Stimulated activated CD4-positive, alpha-beta T cell treated with anti-CD3 and anti-CD28 coated beads, Interleukin-15, amount 100 ng/mL, for 1 hour (primary cell): ENCODE measurements at places on chromosomes 6 and 20.

DNA sequence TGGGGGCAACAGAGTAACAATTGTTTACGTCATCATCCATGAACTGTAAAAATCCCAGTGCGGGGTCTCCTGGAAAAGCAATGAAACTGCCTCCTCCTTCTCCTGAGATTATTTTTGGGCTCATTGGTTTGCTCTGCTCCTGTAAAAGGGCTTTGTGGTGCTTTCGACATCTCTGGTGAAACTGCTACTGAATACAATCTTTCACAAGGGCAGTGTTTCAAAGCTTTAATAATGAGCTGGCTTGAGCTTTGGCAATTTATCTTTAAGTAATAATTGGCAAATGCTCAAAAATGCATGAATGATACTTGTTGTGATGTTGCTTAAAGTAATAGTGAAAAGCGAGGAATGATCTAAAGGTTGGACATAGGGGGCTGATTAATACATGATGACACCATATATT, 43.5 kb upstream of the ENPP1 start:
- no peak for DNase-seq

- no peak for DNase-seq
Observed at GRCh38 chr6:151704383-151704782, 103.1 kb upstream of the ESR1 start.

GRCh38 chr6:155782320-155782731, 326.7 kb upstream of the NOX3 start:
- DNase-seq = no peak

- DNase-seq = no peak
Observed at GRCh38 chr20:57713505-57713903, 3.7 kb upstream of the PMEPA1 start.

DNA sequence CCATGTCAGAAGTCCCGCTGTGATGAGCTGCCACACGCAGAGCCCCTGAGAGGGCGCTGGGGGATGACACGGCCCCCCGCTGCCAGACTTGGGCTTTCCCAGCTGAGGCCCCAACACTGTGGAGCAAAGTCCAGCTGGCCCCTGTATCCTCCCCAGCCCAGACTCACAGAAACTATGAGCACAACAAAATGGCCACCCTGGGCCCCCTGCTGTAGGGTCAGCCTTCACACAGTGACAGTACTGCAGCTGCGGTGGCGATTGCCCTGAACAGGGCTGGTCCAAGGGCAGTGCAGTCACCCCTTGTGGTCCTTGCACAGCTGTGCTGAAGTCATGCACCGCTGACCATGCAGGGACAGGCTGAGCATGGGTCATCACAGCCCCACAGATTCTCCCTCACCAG, 78.2 kb upstream of the CST7 start:
- DNase-seq = no peak

DNA sequence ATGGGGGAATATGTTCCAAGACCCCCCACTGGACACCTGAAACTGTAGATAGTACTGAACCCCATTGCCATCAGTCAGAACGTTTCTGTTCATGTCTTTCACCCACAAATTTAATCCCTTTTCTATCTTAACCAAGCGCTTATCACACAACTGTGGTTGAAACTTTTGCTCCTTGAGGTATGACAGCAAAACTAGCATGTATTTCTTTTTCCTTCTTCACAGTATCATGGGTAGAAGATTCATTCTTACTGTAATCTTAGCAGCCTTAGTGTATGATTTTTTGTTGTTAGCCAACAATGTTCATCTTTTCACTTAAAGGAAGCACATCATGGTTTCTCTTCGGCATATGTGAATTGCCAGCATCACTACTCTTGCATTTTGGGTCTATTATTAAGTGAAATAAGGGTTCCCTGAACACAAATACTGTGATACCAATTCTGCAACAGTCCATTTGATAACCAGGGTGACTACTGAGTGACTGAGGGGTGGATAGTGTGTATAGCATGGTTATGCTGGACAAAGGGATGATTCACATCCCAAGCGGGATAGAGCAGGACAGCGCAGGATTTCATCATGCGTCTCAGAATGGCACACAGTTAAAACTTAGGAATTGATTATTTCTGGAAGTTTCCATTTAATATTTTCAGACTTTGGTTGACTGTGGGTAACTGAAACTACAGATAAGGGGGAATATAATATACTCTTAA, 41.8 kb downstream of the KCNS1 start:
- no peak for DNase-seq

GRCh38 chr6:100246206-100246605, 218.5 kb downstream of the SIM1 start:
- DNase-seq = no peak

DNA sequence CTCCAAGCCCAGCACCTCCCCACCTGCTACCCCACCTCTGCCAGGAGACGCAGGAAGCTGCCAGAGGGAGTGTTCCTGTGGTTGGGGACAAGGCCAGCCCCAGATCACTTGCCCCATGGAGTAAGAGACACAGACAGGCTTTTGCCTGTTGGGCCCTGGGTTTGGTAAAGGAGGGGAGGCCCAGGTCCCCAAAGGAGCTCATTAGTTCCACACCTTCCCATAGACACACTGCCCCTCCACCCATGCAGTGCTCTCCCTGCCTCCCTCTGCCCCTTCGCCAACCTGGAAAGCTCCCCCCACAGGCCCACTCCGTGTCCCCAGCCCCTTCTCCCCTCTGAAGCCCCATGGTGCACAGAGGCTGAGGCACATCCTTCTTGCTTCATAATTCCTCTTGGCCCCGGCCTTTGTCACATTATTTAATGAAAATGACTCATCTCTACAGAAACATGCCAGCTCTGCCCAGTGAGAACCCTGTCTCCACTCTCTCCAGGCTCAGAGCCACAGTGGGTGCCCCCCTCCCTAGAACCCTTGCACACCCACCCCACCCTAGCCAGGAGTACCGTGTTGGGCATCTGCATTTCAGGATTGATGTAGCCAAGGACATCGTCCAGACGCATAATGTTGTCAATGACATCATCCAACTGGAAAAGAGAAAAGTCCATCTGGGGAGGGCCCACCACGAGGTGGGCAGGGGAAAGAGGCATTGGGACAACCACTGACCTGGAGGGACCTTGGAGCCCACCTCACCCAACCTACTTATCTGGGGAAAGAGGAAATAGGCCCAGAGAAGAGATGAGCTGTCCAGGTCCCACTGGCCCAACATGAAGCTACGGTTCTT, 46.0 kb downstream of the TFEB start:
- no peak for DNase-seq

- DNase-seq = no peak
Observed at GRCh38 chr20:24585796-24586522, 116.5 kb downstream of the SYNDIG1 start.

DNA sequence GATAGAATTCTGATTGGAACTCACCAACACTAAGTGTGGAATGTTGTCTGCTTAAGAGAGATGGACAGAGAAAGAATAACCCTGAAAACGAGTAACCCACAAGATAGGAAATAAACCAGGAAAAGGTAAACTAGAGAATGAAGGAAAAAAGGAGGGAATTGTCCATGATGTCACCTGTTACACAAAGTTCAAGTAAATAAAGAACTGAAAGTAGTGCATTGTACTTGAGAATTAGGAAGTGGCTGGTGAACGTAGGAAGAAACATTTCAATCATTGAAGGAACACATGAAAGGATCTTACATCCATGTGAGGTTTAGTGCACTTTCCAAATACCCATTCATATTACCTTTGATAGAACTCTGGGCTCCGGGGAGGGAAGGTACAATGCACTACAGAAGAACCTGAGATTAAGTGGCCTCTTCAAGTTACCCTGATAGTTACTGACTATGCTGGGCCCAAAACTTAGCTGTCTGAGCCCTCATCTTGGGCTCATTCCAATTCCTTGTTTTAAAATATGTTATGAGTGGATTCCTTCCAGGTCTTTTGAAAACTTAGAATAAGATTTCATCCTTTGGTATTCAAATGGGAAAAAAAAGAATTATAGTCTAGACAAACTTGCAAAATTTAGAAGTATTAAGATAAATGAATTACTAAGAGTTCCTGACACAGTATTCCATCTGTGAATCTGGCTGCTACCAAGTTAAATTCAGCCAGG, 1.1 kb upstream of the STX7 start:
- DNase-seq = no peak

- no peak for DNase-seq
Observed at GRCh38 chr20:51492167-51493092, 50.1 kb downstream of the NFATC2 start.

DNA sequence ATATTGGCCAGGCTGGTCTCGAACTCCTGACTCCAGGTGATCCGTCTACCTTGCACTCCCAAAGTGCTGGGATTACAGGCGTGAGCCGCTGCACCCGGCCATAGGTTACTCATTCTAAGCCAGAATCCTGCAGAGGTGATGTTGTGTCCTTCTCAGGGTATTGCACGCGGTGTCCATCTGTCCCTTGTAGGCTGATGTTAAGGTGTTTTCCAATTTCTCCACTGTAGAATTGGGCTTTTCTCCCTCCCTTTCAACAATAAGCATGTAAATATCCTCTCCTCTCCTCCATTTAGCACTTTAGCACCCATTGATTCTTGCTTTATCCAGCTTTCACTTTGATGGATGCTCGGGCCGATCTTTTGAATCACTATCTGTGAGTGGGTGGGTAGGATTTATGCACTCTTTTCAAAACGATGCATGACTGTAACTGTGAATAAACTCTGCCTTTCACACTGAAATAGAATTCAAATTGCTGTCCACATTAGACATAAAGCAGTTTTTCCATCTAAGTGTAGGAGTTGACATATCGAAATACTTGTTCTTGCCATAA, 52.6 kb downstream of the ZBTB2 start:
- DNase-seq = no peak

GRCh38 chr20:42190084-42190483, 571.9 kb upstream of the CHD6 start:
- DNase-seq = no peak

- DNase-seq = no peak
Observed at GRCh38 chr6:108581237-108581931, 20.7 kb downstream of the FOXO3 start.

- DNase-seq = no peak
Observed at GRCh38 chr6:139858429-139858828, 484.0 kb upstream of the CITED2 start.

GRCh38 chr6:169177516-169178166, 76.0 kb downstream of the THBS2 start:
- DNase-seq = no peak

- DNase-seq = no peak
Observed at GRCh38 chr6:15304337-15305042, 58.6 kb downstream of the JARID2 start.

DNA sequence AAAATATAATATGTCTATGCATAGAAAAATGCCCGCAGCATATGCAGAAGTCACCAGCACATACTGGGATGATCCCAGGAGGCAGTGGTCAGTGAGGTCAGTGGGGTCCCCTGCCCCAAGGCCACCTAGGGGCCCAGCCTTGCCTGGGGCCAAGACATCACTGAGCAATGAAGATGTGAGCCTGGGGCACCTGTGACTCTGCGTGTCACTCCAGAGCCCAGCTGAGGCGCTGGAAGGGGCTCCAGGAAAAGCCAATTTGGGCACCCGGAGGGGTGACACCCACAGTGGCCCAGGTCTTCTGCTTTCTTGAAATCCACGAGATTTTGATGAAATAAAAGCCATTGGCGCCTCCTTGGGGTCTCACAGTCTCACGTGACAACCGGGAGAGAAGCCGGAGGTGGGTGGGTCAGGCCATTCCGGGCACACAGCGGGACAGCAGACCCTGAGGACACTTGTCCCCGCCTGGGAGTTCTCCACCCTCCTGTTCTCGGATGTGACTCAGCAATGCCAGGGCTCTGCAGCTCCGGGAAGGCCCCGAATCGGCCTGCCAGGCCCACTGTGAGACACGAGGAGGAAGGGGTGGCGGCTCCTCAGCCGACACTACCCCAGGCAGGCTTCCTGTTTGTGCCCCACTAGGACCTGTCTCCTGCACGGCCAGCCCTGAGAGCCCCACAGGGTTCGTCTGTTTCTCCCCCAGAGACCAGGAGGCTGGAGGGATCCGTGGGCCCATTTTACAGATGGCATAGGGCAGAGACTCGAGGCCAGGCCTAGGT, 24.4 kb upstream of the SLCO4A1 start:
- DNase-seq = no peak

GRCh38 chr6:33419580-33420490, at the start of gene SYNGAP1:
SYNGAP1 (plus strand) TSS chr6:33420065; CDS start chr6:33420265, 200 bp downstream.
- peak; percentile 35 for DNase-seq

DNA sequence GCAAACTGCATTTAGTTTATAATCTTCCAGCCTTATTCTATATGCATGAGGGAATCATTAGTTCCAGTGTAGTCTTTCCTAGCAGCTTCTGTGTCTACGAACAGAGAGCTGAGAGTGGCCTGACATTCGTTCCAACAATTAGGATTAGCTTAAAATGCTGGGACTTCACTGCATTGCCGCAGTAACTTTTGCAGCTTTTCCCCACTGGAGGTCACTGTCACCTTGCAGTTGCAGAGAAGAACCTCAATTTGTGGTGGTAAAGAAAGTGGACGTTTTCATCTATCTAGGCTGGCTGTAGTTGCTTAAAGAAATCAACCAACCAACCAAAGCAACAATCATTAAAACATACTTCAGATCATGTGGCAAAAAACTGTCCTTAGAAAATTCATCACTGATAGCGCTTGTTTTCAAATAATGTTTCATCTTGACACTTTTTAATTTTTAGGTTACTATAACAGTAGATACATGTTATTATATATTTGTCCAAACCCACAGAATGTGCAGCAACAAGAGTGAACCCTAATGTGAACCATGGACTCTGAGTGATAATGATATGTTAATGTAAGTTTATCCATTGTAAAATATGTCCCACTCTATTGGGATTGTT, 12.2 kb downstream of the MYLK4 start:
- DNase-seq = no peak

DNA sequence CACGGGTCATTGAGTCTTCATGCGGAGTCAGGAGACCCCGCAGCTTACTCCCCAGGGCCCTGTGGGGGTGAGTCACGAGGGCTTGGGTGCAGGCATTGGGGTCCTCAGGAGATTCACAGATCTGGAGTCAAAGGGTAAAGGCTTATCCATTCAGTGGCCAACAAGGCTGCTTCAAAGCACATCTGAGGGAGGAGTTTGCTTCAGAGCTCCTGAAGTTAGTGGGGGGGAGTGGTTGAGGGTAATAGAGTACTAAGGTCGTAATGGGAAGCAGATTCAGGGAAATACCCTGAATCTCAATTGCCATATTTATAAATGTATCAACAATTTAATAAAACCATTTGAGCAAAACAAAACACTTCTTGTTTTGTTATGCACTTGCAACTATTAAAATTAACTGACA, 37.3 kb downstream of the SH3BGRL2 start:
- DNase-seq = no peak
